ENCODE measurements at places on chromosomes 3 and 15.

DNA sequence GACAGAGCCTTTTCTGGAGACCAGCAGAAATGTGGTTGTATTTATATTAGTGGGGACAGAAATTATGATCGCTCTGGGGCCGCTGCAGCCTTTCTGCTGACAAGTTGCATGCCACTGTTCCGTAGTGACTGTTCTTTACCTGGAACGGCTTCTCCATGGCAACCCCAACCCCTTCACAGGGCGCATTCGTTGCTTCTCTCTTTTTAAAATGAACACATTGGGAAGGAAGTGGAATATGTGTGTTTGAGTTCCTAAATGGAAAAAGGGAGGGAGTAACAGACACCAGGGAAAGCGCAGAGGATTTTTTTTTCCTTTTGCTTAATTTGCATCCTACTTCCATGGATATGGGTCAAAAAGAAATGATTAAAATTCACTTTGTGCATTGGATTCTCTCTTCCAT lies 482.0 kb upstream of the SUCLG2 start:
- DNase-seq, result no peak

- DNase-seq, result no peak
These were observed 16.4 kb downstream of the HEG1 start for GRCh38 chr3:125039131-125040100.

DNA sequence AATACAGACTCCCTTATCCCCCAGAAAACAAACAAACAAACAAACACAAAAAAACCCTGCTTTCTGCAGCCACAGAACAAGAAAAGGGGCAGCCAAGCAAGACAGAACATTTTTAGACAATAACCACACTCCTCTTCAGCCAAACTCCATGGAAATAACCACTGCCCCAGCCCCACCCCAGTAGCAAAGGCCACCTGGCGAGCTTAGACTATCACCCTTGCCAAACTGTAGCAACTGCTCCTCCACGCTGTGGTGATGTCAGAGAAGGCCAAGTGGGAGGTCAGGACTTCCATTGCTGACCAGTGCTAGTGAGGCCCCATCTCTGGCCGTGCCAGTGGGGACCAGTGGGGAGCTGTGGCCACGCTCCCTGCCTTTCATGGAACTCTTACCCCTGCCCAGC lies 60.3 kb upstream of the CHRNA7 start:
- DNase-seq, result no peak

DNA sequence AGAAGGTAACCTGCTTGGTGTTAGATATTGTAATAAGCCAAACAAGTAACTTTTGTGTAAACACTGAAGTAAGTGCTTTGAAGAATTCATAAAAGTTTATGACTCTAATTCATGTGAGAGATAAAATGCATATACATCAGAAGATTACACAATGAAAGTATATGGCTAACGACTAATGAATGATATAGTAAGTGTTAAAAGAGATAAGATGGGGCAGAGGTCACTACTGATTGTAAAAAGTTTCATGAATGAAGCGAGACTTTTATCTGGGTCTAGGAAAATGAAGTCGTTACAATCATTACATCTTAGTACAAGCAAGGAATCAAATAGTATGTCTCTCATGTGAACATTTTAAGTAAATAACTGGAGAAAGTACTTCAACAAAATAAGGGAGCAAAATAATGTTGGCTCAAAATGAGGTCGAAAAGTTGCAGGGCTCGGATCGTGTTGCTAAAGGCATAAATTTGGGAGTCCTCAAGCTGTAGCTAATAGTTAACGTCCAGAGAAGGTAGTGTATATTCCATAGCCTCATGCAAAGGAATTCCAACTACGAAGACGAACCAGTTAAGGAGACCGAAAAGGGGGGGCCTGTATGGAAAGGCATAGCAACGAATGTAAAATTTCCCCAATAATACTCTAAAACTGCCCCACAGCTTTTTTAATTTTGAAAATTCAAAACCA lies 984 bp upstream of the DUT start:
- DNase-seq, result no peak

- no peak for DNase-seq
These were observed 34.1 kb upstream of the TM4SF1 start for GRCh38 chr3:149411583-149411982.

DNA sequence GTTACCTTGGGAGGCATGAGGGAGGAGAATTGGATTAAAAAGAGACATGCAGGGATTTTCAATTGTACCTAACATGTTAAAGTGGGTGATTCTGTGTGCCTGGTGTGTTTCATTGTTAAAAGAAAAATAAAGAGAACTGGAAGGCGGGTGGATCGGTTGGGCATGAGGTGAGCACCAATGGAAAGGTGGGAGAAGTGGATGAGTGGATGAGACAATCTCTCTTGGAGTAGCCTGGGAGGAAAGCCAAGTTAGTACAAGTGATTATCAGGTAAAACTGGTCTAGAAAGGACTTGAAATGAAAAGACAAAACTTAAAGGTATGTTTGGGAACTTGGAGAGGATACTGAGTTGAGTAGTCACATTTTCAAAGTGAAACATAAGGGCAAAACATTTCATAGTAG lies 12.1 kb downstream of the VEPH1 start:
- DNase-seq, result no peak

GRCh38 chr3:19541284-19541683 lies 392.7 kb downstream of the EFHB start:
- DNase-seq, result no peak

DNA sequence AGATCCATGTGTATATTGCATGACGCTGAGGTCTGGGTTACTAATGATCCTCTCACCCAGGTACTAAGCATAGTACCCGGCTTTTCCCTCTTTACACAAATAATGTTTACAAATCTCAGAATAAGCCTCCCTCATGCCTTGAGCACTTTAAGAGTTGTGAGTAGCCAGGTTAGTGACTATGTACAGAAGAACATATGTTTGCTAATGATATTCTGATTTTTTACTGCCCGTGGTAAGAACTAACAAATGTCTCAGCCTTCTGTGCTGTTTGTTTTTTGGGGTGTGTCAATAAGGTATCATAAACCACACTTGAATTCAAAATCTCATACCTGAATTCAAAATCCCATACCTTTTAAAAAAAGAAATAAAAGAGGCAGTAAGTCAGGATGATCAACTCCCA lies 59.5 kb downstream of the ABCC5 start:
- no peak for DNase-seq

GRCh38 chr3:64398476-64398875 lies 173.2 kb upstream of the PRICKLE2 start:
- DNase-seq, result no peak
